Activated naive CD8-positive, alpha-beta T cell treated with anti-CD3 and anti-CD28 coated beads, Interleukin-2, amount 50 U/mL, for 16 hours (primary cell): ENCODE measurements at places on chromosomes 12 and 14.

GRCh38 chr14:96126339-96126782 lies 78.3 kb upstream of the BDKRB2 start:
- DNase-seq: no peak

GRCh38 chr12:109461846-109462756 lies 15.0 kb downstream of the KCTD10 start:
- DNase-seq: no peak

DNA sequence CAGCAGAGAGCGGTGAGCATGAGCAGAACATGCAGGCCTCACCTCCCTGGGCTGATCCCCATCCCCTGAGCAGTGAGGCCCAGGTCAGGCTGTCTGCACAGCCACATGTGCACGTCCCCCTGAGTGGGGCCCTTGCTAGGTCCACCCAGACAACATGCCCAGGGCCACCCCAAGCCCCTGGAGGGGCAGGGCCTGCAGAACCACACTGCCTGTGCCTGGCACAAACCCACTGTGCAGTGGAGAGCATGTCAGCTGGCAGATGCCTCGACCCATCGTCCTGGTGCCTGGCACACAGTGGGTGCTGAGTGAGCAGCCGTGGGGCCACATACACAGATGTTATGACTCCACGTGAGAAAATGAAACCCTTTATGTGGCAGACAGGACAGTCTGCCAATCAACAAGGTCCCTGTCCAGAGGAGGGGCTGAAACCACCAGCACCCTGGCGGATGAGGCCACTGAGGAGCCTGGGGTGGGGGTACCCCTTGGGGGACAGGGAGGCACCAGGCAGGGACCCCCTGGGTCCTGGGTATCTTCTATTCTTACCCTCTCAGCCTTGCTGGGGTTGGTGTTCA lies 8.3 kb downstream of the ANHX start:
- DNase-seq: no peak

- DNase-seq: no peak
Measured at GRCh38 chr12:48933664-48934311, 8.5 kb upstream of the FKBP11 start.

DNA sequence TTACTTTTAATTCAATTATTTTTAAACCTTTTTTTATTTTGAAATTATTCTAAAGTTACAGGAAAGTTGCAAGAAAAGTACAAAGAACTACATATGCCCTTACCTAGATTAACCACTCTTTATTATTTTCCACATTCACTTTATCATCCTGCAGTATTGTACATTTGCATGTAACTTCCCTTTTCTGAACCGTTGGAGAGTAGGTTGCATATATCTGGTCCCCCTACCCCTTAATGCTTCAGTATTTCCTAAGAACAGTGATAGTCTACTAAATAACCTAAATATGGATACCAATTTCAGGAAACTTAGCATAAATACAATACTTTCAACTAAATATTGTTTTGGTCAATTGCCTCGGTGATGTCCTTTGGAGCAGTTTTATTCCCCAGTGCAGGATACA lies 15.0 kb downstream of the G2E3 start:
- no peak for DNase-seq

DNA sequence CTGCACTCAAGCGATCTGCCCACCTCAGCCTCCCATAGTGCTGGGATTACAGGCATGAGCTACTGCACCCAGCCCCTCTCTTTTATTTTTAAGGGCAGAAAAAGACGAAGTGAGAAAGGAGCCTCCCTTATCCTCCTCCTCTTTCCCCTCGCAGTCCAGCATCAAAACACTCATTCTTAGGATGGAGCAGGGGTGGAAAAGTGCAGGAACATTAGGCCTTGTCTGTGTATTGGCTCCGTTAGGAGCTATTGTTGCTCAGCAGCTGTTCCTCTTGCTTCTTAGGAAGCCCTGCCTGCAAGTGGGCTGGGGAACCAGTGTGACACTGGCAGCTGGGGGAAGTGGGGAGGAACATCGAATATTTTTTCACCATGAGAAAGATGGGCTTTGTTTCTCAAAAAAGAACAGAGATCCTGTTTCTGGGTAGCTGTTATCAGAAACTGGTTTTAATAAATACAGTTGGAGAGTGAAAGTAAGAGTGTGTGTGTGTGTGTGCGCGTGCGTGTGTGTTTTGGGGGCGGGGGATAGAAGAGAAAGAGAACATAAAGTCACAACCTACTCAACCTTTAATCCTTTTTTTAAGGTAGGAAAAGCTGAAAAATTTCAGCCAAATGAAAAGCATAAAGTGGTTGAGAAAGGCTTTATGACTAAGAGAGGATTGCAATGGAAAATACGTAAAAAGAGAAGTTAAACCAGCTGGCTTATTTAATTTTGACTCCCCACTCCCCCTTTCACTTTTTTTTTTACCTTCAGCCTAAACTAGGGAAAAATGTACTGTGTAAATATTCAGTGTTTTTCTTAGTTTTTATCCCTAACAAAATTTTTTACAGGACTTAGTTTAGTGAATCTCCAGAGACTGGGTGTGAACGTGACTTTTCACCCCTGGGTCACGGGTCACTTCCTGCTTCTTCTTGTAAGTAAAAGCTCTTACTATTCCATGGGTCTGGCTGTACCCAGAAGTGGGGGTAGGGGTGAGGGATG lies 197.2 kb upstream of the PLEKHG7 start:
- DNase-seq: peak; percentile 55

DNA sequence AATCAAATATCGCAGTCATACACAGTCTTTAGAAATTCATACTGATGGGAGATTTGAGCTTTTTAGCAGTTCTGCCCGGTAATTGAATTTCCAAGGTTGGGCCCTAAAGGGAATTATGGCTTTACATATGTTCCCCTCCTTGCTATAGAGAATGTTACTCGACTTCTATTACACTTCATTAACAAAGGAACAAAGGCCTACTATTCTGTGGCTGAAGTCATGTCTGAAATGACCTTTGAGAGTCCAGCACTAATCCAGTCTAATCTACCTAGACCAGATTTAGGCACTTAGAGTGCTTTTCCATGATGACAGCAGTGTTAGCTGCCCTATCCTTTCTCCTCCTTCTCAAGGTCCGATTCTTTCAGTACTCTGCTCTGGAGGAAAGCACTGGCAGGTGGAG lies 305.3 kb downstream of the MED13L start:
- no peak for DNase-seq

DNA sequence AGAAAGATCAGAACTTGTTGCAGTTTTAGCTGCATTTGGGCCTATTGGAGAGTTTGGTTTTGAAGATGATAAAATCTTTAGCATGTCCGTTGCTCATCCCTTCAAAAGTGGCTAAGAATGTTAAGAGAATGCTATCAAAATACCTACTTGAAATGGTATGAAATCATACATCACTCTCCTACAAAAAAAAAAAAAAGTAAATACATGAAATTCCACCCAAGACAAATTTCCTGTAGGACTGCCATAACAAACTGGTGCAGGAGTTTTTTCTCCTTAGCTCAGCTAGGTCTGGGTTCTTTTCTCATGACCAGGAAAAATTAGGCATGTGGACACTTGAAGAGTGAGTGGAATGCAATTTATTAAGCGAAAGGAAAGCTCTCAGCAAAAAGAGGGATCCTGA lies 15.9 kb upstream of the FAR2 start:
- no peak for DNase-seq

DNA sequence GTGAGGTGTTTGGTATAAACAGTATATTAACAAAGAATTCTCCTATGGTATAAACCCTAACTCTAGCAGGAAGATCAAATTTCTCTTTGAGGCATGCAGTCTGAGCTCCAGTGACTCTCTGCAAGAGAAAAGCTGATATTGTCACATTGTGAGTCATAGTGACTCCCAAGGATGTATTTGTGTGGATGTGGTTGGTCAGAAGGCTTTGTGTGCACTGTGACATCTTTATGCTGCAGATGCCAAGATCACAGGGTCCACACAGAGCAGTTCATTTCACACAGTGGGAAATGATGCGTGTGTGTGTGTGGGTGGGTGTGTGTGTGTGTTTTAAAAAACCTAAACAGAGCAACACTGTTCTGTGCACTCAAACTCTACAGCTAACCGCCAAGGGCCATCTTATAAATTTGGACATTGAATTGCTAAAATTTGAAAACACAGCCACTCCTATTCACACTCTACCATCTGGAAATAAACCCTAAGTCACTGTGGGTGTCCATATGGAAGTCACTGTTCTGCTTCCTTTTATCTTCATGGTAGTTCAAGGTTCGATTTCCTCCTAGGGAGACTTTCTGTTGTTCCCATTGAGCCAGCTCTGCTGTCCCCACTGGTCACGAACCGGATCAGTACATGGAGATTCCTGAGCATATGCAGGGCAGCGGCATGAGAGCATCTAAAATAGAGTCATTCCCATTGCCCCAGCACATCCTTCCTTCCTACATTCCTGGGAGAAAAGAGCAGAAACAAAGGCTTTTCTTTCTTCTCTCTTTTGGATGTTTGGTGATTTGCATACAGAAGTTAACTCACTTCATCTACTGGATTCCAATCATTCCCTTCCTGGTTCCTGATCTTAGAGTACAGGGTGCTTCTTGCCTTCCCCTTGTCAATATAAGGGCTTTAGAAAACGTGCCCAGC lies 727.6 kb downstream of the DIO2 start:
- DNase-seq: no peak

DNA sequence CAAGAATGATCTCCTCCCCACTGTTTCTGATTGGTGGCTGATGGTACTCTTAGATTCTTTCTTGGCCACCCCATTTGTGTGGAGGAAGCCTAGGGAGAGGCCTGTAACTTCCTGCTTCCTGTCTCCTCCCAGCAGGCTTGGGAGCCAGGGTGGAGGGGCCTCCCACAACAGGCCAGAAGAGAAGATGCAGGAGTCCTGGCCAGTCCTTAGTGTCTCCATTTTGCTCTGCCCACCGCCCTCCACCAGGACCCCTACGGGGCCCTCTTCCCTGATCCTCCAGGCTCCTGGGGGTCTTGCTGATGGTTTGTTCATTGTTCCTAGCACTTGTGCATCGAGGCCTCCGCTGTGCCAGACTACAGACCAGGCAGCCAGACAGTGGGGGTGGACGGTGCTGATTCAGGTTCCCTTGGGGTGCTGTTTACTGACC lies 6.8 kb downstream of the TSPAN9 start:
- no peak for DNase-seq

- no peak for DNase-seq
Measured at GRCh38 chr12:103632554-103633216, 45.6 kb downstream of the STAB2 start.

GRCh38 chr12:71731439-71732356 lies 23.0 kb upstream of the RAB21 start:
- no peak for DNase-seq

- no peak for DNase-seq
Measured at GRCh38 chr12:52691841-52692150, 11.5 kb downstream of the KRT77 start.

DNA sequence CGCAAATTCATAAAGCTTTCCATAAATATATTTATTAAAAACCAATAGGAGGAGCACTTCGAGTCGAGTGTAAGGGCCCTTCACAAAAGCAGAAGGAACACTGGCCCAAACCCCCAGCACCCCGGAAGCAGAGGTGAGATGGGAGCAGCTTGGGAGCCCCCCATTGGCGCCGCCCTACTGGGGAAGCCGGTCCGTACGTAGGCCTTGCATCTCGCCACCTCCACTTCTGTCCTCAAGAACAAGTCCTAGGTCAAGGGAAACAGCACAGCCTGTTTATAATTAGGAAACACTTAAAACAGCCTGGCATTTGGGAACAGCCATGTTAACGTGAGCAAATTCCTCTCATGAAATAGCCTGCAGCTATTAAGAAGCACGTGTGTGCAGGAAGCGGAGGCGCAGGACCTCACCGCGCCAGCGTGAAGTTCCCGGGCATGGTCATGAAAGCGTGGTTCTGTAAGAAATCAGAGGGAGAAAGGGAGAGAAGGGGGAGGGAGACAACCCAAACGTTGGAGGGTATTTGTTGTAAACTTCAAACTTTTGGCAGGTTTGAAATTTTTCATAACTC lies 7.7 kb downstream of the ANKRD9 start:
- no peak for DNase-seq

DNA sequence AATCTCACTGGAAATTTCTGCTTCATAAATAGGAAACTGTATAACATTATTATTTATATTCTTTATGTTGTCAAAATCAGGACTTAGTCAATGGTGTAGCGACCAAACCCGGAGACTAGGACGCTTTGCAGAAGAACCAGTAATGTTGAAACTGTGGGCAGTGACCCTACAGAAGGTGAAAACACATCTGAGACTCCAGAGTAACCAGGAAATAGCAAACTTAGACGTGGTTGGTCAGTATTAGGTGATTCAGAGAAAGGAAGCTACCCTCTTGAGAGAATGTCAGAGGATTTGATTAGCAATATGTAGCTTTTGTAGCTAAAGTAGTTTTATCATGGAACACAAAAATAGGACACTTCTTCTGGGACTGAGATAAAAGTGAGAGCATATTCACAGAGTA lies 381.9 kb downstream of the SLC16A7 start:
- DNase-seq: no peak

- no peak for DNase-seq
Measured at GRCh38 chr14:100085462-100085861, 20.2 kb downstream of the EVL start.

DNA sequence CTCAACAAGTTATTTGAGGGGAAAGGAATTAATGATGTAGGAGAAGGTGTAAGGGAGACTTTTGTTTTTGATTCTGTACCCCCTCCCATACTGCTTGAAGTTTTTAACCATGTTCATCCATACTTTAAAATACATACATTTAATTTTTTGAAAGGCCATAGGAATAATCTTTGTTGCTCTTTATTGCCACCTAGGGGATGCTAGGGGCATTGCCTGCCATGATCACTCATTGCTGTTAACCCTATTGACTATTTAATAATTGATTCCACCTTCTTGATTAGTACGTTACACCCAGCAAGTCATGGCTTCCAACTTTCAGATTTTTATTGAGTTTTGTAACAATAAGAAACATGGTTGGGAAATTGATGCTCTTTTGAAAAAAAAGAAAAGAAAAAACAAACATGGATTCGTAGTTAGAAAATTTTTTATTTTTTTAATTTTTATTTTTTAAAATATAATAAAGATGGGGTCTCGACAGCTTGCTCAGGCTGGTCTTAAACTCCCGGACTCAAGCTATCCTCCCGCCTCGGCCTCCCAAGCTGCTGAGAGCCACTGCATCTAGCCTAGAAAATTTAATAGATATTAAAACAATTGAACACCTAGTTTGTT lies 8.5 kb upstream of the PRKAB1 start:
- DNase-seq: no peak

GRCh38 chr12:126084480-126084879 lies 1019.2 kb downstream of the AACS start:
- DNase-seq: no peak

GRCh38 chr12:131687346-131688125 lies 23.4 kb upstream of the SFSWAP start:
- DNase-seq: no peak

GRCh38 chr12:85357609-85358008 lies 77.6 kb downstream of the ALX1 start:
- DNase-seq: no peak

- no peak for DNase-seq
Measured at GRCh38 chr12:7352661-7353060, 48.8 kb downstream of the ACSM4 start.

DNA sequence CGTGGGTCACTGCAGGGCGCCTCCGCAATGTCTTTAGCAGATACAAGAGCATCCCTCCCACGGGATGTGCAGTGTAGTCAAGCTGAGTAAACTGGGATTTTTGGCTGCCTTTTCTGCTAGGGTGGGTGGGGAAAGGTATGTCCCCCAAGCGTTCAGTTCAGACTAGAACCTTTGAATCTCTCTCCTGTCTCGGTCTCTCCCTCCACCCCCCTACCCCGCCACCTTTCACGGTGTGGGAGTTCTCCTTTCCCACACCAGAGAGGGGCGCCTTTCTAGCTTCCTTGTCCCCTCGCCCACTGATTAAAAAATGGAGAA lies 525 bp upstream of the FAR2 start:
- DNase-seq: no peak
